Mesenchymal stem cell (in vitro differentiated cells and primary cell): ENCODE measurements at places on chromosomes 1 and 21.

DNA sequence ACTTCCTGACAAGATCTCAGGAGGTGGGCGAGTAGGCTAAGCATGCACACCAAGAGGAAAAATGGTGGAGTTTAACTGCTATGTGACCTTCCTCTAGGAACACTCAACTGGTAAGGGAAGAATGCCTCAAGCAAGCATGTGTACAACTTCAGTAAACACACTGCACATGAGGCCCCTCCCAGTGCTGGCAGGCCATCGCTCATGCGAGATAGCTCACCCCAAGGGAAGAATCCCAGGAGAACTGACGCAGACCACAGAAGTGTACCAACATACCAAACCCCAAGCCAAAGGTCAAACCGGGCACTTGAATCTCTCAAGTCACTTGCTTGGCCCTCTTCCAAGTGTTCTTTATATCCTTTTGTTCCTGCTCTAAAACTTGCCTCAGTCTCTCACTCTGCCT, 40.5 kb upstream of the GALNT2 start:
- DNase-seq = peak; percentile 20

DNA sequence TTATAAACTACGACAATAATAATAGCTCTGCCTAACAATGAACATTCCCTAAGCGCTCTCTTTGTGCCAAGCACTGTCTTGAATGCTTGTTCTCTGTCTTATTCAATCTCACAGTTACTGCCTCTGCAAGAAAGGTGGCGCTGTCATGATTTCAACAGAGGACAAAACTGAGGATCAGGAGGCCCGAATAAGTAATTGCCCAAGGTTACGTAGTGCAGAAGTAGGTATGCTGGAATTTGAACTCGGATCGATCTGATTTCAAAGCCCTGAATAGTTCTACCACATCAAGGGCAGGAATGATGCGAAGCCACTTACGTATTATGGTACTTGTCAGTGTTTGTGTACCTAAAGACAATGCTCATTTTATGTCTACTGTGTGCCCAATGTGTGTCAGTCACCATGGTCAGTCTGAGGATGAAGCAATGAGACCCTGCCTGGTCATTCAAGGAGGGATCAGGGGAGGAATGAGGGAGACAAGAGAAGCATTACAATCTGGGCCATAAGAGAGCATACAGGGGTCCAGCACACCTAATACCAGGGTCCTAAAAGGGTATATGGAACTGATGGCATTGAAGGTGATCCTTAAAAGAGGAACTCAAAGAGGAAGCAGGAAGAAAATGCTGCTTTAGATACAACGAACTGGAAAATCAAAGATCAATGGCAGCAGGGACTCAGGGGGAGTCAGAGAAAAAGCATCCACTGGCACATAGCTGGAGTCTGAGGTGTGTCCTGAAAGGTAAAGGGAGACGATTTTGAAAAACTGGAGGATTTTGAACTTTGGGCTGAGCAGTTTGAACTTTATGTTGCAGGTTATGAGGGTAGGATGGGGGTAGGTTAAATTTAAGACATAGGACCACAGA, 389.2 kb downstream of the PLPP3 start:
- peak; percentile 19 for DNase-seq

DNA sequence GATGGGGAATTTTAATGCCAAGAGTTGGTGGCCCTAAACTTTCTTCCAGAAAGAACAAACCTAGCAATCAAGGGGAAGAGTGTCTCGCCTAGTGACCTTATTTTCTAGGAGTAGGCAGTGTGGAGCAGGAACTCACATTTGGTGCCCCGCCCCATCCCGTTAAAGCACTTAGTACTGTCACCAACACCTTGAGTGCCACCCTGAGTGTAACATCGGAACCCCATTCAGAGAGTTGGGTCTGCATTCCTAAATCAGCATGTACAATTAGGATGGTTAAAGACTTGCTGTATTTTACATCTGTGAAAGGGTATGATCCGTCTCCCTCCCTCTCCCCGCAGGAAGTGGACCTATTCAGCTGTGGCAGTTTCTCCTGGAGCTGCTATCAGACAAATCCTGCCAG, 15.5 kb downstream of the ETS2 start:
- no peak for DNase-seq

- DNase-seq = no peak
Measured at GRCh38 chr1:215290018-215290417, 207.5 kb downstream of the KCNK2 start.

DNA sequence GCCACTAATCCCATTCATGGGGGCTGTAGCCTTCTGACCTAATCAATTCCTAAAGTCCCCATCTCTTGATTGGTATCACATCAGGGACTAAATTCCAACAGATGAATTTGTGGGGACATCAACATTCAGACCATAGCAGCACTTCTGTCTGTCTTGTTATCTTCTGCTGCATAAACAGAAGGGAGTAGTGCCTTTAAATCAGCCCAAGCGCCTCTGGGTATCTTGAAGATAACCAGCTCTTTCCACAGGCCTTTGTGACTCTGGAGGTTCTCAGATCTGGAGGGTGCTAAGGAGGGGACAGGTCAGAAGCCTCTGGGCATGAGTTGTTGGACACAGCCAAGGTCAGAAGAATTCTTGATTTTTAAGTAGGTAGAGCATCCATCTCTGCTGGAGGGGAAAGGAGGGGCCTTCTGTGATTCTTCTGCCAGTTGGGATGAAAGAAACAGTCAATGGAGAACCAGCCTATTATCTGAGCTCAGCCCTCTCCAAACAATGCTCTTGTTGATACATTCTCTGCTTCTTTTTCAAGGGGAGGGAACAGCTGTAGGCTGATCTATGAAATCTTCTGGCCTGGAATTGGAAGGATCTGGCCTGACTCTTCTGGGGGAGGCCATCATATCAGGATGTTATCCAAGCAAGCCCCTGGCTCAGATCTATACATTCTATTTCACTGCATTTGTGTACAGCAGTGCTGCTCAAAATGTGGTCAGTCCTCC, 31.3 kb upstream of the LRIG2 start:
- DNase-seq = no peak
